ENCODE measurements at places on chromosomes 4 and X.

- no peak for DNase-seq
Measured at GRCh38 chrX:46913667-46914066, 1.4 kb downstream of the JADE3 start.

DNA sequence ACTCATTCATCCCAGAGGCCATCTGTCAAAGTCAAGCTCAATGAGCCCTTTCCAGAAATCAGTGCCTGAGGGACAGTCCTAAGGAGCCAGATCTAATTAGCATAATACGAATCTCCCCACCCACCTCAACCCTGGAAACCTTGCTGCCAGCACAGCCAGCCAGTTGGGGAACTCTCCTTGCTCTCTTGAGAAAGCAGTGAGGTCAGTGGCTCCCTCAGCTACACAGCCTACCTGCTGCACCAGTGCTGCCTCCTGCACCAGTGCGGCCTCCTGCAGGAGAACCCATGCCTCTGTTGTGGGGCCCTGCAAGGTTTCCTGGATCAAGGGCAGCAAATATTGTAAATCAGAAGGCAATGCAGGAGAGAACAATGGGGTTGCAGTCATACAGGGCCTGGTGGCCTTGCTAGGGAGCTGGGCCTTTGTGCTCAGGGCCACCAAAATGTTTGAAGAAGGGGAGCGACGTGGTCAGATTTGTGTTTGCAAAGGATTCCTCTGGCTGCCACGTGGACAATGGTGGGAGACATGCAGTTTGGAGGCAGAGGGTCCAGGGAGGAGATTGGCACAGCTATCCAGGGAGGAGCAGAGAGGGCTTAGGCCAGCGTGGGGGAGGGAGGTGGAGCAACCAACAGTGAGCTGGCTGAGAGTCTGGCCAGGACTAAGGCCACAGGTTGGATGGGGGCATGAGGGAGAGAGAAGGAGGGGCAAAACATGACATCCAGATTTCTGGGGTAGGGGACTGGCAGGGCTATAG is 124.3 kb upstream of the MAMLD1 start:
- DNase-seq: no peak

- DNase-seq: no peak
Measured at GRCh38 chr4:123816462-123816861, 419.9 kb downstream of the SPRY1 start.

DNA sequence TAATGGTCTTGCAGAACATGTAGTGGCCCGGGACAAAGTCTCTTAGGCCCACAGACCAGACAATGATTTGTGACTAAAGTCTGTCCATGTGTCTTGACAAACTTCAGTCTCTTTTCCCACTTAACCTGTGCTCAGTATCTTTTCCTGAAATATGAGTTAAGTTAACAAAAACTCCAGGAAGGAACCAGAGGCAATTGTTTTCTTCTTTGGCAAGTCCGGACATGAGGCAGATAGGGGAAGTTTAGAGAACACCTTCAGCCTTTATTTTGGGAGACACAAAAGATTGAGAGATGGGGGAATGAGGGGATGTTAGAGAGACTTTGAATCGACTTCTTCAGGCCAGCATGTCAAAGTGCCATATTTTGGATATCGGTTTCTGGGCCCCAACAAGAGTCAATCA is 80.2 kb upstream of the FRMPD4 start:
- no peak for DNase-seq

DNA sequence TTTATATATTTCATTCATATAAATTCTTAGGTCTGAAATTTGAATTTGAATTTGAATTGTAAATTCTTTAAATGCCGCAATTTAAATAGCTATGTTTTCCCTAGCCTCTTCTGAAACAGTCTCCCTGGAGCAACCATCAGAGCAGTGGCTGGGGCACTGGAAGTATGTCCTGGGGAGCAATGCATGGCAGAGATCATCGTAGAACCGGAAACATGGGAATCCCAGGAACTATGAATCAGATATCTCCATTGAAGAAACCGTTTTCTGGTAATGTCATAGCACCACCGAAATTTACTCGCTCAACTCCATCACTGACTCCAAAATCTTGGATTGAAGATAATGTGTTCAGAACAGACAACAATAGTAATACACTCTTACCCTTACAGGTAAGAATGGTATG is 4.9 kb downstream of the CPEB2 start:
- no peak for DNase-seq

- DNase-seq: no peak
Measured at GRCh38 chr4:152510349-152511147, 25.3 kb downstream of the FBXW7 start.

- no peak for DNase-seq
Measured at GRCh38 chrX:56805399-56805798, 76.4 kb downstream of the NBDY start.

Data from OCI-LY7 (cell line).